Panc1 (cell line): ENCODE measurements at places on chromosomes 2 and 18. TPM values are rescaled to one million over a fixed set of nuclear protein-coding genes. Genes with fewer than 3 reads are reported as not detected.

COL4A3 gene
- total RNA-seq = 0.18 TPM

MCEE gene
- total RNA-seq = 4.8 TPM

PASK gene
- total RNA-seq = 51.6 TPM

RHBDD1 gene
- total RNA-seq = 25.3 TPM

DES gene
- total RNA-seq = 0.69 TPM
